ENCODE measurements at places on chromosomes 3 and 15.

DNA sequence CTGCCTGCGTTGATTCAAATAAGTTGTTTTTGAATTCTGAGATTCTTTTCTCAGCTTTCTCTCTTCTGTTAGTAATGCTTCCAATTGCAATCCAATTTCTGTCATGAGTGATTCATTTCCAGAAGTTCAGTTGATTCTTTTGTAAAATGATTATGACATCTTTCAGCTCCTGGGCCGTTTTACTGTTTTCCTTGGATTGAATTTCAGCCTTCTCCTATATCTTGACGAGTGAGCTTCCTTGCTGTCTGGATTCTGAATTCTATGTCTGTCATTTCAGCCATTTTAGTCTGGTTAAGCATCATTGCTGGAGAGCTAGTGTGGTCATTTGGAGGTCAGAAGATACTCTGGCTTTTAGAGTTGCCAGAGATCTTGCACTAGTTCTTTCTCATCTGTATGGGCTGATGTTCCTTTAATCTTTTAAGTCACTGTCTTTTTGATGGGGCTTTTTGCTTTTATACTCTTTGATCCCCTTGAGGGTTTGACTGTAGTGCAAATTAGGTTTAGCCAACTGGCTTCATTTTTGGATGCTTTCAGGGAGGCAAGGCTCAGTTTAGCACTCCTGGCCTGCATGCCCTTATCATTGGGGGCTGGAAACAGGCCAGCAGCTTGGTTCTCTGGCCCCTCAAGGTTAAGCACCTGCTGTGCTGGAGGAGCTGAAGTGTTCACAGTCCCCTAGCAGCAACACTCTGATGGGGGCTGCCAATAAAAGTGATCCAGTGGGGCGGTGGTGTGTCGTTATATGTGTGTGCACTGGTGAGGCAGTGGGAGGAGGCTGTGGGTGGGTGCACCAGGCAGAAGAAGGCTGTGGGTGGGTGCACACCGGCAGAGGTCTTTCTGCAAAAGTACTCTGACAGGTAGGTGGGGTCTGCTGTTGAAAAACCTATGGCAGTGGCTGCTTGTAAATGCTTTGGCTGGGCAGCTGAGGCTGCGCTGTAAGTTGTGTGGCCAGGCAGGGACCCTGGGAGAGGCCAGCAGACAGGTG lies 51.2 kb downstream of the MCTP2 start:
- no peak for DNase-seq

DNA sequence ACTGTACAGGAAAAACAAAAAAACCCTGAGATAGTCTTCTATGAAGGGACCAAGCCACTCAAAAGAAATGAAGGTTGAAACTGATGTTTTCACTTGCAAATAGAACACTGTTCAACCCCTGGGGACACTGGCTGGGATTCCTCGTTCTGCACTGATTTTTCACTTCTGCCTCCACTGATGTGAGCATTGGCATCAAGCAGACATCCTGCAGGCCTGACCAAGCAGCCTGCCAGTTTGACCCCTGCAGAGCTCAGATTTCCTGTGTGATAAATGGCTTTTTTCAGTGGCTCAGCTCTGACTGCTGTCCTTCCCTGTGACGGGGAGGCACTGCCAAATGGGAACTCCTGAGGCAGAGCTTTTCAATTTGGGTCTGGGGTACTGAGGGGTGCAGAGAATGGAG lies 50.0 kb downstream of the RASGRP1 start:
- no peak for DNase-seq

DNA sequence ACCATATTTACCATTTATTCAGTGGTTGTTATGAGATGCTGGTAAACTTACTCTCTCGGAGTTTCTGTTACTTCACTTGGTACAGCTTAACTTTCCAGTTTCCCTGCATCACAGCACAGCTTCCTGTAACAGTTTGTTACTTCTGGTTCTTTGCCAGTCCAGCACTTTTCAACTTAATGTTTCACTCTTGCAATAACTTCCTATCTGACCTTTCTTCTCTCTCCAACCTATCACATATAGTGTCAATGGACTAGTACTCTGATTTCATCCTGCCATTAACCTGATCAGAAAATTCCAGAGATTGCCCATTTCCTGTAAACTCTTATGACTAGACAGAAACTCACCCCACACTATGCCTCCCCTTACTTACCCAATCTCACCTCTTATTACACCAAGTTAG lies 3.9 kb upstream of the ATP11B start:
- no peak for DNase-seq

DNA sequence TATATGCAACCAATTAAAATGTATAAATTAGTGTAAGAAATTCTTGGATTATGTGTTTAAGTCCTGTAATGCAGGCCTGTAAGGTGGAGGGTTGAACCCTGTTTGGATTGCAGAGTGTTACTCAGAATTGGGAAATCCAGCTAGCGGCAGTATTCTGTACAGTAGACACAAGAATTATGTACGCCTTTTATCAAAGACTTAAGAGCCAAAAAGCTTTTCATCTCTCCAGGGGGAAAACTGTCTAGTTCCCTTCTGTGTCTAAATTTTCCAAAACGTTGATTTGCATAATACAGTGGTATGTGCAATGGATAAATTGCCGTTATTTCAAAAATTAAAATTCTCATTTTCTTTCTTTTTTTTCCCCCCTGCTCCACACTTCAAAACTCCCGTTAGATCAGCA lies 65.4 kb upstream of the ACAD9 start:
- no peak for DNase-seq

GRCh38 chr3:181623924-181624694 lies 87.6 kb upstream of the SOX2 start:
- no peak for DNase-seq

DNA sequence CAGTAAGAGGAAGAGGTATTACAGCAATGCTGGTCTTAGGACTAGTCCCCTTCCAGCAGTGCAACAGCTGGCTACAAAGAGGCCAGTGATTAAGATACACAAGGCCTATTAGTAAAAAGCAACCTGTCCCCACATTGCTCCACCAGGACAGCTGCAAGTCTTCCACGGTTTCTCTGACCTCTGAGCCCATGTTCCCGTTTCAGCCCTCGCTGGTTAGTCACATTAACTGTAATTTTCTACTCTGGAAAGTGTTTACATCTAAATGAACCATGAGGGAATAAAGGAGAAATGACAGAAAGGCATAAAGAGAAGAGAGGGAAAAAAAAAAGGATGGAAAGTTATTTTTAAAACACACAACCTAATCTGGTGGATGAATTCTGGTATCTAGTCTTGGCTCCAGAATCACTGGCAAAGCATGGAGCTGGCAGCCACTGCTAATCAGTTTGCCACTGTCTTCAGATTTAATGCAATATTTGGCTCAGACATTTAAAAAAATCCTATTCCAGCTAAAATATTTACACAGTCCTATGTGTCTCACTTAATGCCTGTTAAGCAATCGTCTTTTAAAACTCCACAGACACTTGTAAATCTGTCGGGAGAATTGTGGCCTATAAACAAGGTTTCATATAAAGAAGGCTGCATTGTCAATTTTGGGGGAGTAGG lies 154.9 kb downstream of the GREM1 start:
- no peak for DNase-seq

GRCh38 chr15:77066971-77067690 lies 3.8 kb downstream of the TSPAN3 start:
- DNase-seq, result no peak

DNA sequence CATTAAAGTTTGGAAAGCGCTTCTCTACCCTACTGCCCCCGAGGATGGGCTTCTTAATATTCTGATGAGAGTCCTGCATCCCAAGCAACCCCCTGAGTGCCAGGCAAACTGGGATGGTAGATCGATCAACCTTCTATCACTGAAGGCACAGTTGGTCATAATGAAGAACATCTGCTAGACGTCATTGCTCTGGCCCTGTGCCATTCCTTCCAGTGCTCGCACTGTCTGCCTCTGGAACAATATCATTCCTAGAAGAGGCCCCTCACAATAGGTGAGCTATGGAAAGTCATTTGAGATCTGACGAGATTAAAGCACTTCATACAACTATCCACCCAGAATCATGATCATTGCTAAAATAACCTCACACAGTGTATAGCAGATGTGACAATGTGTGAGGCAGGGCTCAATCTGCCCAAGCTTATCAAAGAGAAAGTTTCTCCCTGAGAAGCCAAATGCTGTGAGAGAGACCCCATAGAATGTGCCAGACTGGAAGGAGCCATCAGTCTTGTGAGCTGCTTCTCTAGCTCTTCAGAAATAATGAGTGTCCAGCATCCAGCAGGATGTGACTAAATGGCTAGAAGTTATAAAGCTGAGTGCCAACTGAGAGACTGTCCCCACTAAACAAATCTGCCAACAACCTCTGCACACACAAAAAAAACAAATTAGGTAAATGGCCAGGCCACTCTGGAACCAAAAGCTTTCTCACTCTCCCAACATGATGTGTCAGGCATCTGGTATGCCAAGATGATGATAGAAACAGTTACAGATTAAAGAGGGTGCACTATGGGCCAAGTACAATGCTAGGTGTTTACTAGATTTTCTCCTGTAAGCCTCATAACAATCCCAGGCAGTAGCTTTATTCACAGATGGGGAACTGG lies 165.5 kb downstream of the NECTIN3 start:
- DNase-seq, result no peak
